ENCODE measurements at places on chromosomes 7 and 10.

DNA sequence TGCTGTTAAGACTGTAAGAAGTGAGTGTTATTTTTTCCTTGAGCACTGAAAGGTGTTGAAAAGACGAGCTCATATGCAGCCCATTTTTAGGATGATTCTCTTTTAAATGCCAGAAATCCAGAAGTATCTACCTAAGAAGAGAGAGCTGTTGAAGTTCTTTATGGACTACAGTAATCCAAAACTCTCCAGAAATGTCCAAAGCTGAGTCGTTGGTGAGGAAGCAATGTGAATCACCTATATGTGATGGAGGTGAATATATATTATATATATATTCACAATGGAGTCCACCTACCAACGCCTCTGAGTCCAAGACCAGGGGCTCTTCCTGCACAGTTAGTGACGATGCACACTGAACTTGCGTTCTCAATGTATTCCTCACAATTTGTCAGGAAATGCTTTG lies 252.7 kb upstream of the PITRM1 start:
- no peak for DNase-seq

- peak; percentile 51 for DNase-seq
Measured at GRCh38 chr10:119416855-119417254, 125.7 kb downstream of the RGS10 start.

GRCh38 chr7:132239422-132239994 lies 336.8 kb downstream of the PLXNA4 start:
- no peak for DNase-seq

- DNase-seq, result no peak
Measured at GRCh38 chr10:101330631-101331225, 23.2 kb upstream of the BTRC start.

DNA sequence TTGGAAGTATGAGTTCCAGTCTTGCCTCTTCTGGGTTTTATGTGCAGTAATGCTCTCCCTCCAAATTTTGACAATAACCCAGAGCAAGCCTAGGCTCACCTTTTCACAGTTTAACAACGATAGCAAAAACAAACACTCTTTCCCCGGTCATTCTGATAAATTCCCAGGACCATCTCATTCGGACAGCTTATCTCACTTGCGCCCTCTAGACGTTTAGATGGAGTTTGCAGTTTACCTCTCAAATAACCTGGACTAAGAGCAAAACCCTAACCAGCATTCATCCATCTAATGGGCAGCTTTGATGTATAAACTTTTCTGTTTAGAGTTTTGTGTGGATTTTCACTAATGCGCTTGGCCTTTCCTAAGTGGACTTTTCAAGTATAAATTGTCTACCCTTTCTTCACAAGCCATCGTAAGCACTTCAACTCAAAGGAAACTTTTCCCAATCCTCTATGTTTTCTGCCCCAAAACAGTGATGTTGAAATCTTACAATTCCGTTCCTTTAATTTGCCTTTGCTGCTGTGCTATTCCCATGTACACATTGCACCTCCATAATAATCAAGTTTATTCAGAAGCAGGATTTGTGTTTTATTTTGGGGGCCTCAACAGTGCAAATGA lies 114.9 kb downstream of the HDAC9 start:
- peak; percentile 23 for DNase-seq

DNA sequence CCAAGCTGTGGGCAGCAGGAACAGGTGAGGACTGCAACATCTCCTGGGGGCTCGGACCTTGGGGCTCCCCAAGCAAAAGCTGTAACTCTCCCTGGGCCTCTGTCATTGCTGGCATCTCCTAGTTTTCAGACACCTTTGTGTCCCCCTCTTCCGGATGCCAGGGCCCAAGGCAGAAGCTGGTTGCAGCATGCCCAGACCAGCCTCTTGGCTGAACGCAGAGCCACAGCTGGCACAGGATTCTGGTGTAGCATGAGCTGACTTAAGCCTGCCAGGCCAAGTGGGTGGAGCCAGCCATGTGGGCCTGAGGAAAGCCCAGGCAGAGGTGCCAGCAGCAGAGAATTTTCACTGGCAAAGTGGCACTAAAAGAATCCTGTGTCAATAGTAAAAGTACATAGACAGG lies 43.5 kb downstream of the ZWINT start:
- no peak for DNase-seq

DNA sequence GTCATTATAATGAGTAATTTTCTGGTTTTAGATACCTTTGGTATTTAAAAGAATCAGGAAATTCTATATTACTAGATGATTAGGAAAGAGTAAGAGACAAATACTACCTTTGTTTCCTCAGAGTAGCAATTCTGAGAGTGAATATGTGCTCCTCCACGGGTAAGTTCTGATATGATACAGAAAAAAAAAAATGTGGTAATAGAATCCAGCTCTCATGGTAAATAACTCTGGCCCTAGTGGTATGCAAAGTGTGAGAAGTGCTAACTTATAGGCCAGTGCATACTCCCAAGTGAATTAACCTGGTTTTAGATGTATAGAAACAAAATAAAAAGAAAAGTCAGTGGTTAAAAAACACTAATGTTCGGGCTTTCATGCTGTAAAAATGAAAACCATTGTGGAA lies 512.6 kb upstream of the SEMA3D start:
- DNase-seq, result no peak

DNA sequence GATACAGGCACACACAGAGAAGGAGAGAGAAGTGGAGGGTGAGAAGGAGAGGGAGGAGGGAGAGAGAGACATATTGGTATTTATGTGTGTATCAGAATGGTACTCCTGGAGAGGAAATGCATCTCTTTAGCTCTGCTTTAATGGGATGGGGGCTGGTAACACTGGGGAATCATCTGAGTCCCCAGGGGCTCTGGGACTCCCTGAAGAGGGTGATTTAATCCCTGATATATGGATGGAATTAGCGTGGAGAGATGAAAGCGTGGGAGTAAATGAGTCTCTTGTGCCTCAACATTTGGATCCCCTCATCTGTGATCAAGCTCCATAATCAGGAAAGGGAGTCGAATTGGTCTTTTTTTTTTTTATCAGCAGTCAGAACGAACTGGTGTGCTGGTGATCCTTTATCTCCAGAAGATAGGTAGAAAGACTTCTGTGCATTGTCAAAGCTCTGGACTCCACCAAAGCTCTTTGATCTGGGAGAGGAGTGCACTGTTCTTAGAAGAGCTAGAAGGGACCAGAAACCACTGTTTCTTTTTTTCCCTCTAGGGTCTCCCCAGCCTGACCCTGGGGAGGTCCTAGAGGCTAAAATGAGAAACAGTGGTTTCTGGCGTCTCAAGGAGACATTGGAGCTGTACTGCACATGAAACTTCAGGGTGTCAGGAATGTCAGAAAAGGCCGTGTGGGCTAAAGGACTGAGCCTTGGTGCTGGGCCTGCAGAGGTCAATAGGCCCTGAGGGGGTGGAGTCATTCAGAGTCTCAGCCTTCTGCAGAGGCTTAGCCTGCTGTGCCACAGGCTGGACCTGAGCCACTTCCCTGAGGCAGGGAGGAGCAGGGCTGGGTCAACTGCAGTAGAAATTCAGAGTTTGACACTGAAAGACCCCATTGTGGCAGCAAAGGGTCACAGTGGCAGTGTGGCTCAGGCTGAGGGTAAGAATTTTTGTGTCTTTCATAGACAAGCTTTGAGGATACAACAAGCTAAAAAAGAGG lies 234.4 kb upstream of the SLC26A5 start:
- no peak for DNase-seq

DNA sequence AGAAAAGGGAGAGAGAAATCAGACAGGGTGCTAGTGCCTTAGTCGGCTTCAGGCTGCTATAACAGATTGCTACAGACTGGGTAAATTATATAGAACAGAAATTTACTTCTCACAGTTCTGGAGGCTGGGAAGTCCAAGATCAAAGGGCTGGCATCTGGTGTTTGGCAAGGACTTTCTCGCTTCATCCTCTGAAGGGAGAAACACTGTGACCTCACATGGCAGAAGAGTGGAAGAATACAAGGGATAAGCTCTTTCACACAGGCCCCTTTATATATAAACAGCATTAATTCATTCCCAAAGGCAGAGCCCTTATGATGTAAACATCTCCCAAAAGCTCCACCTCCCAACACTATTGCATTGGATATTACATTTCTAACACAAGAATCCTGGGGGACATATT lies 235.5 kb upstream of the INHBA start:
- no peak for DNase-seq

GRCh38 chr7:36985316-36985715 lies 261.0 kb upstream of the AOAH start:
- no peak for DNase-seq

GRCh38 chr7:106766551-106766950 lies 98.5 kb upstream of the PIK3CG start:
- no peak for DNase-seq

- no peak for DNase-seq
Measured at GRCh38 chr10:89466599-89467035, 52.2 kb downstream of the IFIT5 start.

DNA sequence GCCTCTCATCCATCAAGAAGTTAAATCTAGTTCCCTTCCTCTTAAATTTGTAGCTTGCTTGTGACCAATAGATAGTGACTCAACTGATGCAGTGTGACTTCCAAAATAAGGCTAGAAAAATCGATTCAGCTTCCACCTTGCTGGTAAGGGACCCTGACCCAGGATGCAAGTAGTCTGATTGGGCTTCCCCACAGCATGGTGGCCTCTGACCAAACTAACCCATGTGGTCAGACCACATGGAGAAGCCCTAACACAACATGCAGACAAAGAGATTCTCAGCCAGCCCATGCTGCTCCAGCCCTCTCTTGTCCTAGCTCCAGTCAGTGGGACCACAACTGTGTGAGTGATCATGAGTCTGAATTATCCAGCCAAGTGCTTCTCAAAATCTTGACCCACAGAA lies 710.8 kb downstream of the MAGI2 start:
- DNase-seq, result no peak

- DNase-seq, result no peak
Measured at GRCh38 chr10:19168584-19168983, 120.0 kb downstream of the MALRD1 start.

DNA sequence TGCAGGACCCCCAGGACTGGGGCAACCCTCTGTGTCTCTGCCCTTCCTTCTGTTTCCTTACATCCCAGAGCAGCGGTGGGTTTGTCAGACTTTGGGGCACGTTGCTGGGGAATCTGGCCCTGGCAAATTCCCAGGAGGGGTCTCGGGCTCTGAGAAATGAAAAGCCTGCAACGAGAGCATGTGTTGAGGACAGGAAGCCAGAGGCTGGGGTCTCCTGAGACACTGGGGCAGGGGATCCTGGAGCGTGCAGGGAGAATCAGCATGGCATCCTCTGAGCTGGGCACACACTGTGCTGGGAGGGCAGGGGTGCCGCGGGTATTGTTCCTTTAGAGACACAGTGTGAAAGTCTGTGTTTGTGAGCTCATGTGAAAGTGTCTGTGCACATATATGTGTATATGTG lies 279.9 kb upstream of the PPP2R2D start:
- DNase-seq, result no peak

DNA sequence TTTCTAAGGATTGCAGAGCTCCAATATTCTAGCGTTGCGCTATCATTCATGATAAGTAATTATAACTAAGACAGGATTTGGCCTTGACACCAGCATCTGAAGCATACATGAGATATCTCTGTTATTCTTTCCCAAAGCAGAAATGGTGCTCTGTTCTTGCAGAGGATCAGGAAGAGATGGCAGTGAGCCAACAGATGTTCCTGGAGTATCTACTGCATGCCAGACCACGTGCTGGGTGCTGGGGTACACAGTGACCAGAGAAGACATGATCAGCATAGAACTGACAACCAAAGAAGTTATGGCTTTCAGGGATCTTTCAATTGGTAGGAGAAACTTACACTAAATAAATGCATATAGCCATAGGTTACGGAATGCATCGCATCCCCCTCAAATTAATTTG lies 63.7 kb upstream of the PLXNA4 start:
- no peak for DNase-seq

DNA sequence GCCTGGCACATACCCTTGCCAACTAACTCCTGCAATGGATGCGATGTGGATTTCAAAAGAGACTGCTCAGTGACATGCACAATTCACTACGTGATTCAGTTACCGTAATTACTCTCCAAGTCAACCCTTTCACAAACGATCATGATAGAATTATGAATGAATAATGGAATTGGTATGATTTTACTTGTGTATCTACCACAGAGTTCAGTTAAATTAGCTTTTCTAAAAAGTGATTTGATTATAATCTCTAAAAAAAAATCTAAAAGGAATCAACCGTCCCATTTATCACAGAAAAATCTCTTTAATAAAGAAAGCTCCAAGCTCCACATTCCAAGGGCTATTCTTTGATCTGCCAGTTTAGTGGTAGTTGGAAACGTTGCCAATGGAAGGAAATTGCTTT lies 30.4 kb upstream of the RSU1 start:
- no peak for DNase-seq

DNA sequence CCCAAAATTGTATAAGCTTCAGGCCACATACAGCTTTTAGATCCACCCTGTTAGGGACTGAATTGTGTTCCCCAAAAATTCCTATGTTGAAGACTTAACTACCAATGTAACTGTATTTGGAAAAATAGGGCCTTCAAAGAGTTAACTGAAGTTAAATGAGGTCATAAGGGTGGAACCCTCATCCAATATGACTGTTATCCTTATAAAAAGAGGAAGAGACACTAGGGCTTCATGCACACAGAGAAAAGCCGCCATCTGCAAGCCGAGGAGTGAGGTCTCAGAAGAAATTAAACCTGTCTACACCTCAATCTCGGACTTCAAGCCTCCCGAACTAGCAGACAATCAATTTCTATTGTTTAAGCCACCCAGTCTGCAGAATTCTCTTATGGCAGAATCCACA lies 317.9 kb upstream of the NFE2L3 start:
- no peak for DNase-seq

DNA sequence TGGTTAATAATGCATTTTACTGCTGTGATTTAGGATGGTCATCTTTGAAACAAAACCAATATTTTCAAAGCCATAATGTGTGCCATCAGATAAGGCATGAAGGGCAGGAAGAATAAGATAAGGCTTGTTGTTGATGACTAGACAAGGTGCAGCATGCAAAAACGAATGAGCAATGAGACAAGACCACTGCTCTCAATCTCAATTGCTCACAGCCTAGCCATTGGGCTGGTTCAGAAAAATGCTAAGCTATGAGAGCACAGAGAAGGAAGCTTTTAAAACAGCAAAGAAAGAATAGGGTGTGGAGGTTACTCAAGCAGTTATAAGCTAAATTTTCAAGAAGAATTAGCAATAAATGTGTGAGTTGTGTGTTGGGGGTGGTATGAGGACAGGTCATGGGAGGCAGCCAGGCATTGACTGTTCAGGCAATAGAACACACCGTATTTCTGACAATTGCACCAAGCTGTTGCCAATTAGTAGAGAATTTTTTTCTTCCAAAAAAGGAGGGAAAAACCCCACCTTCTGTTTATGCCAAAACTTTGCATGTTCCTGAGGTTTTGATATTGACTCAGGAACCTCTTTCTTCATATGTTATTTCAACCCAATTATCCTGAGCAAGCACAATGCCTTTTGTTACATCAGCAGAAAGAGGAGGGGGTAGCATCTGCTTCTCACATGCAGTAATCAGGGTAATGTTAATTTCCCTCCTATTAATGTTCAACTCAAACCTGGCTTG lies 276.5 kb downstream of the HDAC9 start:
- DNase-seq, result no peak

- DNase-seq, result no peak
Measured at GRCh38 chr10:71423250-71423649, 26.5 kb downstream of the CDH23 start.

Data from pons (tissue), 1 donor.